ENCODE measurements at places on chromosomes 12 and 14.

DNA sequence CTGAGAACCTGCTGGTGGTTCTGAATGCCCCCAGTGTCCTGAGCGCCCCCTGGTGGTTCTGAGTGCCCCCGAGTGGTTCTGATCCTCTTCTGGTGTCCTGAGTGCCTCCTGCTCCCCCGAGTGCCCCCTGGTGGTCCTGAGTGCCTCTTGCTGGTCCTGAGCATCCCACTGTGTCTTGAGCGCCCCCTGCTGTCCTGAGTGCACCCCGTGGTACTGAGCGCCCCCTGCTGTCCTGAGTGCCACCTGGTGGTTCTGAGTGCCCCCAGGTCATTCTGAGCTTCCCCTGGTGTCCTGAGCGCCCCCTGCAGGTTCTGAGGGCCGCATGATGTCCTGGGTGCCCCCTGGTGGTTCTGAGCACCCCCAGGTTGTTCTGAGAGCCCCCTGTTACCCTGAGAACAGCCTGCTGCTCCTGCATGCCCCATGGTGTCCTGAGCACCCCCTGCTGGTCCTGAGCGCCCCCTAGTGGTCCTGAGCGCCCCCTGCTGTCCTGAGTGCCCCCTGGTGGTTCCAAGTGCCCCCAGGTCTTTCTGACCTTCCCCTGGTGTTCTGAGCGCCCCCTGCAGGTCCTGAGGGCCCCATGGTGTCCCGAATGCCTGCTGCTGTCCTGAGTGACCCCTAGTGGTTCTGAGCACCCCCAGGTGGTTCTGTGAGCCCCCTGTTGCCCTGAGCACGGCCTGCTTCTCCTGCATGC, 1165.4 kb downstream of the TMEM121 start:
- no peak for DNase-seq

GRCh38 chr12:122021822-122022392, at the start of gene BCL7A:
Gene BCL7A (plus strand): TSS chr12:122021884. CDS start chr12:122022092, 208 bp downstream.
- DNase-seq: no peak

GRCh38 chr12:101828463-101829196, 2.1 kb downstream of the GNPTAB start:
- DNase-seq: no peak

- DNase-seq: no peak
These were observed 41.7 kb downstream of the MIS18BP1 start for GRCh38 chr14:45211295-45211694.

- no peak for DNase-seq
These were observed 225.4 kb upstream of the KITLG start for GRCh38 chr12:88805692-88806091.

- no peak for DNase-seq
These were observed 1585.3 kb upstream of the TMEM132C start for GRCh38 chr12:126681676-126682075.

DNA sequence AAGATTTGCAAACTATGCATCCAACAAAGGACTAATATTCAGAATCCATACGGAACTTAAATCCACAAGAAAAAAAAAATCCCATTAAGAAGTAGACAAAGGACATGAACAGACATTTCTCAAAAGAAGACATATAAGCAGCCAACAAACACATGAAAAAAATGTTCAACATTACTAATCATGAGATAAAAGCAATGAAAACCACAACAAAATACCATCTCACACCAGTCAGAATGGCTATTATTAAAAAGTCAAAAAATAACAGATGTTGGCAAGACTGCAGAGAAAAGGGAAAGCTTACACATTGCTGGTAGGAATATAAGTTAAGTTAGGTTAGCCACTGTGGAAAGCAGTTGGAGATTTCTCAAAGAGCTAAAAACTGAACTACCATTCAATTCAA, 16.2 kb downstream of the CDK17 start:
- DNase-seq: no peak

GRCh38 chr12:5557906-5558305, 126.0 kb downstream of the NTF3 start:
- no peak for DNase-seq

DNA sequence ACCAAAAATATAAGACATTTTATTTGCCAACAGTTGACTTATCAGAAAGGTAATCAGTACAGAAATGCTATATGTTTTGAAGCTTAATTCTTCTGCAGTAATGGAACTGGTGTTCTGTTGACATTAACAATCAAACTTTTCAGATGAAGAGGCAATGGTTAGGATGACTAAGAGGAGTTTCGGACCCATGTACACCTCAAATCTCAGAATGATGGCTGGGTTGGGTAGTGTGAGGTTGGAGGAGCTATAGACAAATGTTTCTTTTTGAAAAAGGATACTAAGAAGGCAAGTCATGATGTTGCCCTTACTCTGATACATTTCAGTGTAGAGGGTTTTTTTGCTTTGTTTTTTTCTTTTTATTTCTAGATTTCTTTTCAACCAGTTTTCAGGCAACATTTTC, 66.9 kb downstream of the KNTC1 start:
- DNase-seq: no peak

- DNase-seq: no peak
These were observed 16.6 kb downstream of the HEATR5A start for GRCh38 chr14:31403707-31404106.

- no peak for DNase-seq
These were observed 5.9 kb upstream of the TWF1 start for GRCh38 chr12:43812057-43812456.

GRCh38 chr14:73491256-73492042, 716 bp downstream of the RIOX1 start:
- DNase-seq: no peak

- DNase-seq: no peak
These were observed 69.3 kb upstream of the IGF1 start for GRCh38 chr12:102549691-102550090.

GRCh38 chr12:124720681-124721500, 142.8 kb downstream of the SCARB1 start:
- peak; percentile 87 for DNase-seq

GRCh38 chr14:95808371-95808770, 68.3 kb upstream of the TUNAR start:
- no peak for DNase-seq

- DNase-seq: no peak
These were observed 379.2 kb downstream of the BTG1 start for GRCh38 chr12:91766454-91766853.

- DNase-seq: no peak
These were observed 25.4 kb upstream of the CPM start for GRCh38 chr12:68958322-68958721.

GRCh38 chr14:20797164-20797563, 5.5 kb downstream of the RNASE1 start:
- DNase-seq: no peak

DNA sequence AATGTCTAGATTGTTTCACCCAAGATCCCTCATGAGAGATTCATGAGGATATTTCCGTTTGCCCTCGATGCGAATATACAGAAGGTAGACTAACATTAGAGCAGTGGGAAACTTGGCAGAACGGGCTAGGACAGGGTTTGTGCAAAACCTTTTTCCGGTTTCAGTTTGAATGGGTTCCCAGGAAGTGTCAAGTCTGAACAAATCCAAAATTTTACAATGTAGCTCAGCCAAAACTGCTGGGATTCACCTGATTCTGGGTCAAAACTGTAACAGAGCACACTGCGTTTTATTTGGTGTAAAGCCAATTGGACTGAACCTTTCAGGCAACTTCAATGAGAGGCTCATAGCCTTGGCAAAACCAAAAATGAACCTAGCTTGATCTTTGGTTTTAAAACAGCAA, 337.8 kb upstream of the DIO2 start:
- DNase-seq: no peak

GRCh38 chr12:17928708-17929366, 161.2 kb downstream of the RERGL start:
- DNase-seq: no peak

DNA sequence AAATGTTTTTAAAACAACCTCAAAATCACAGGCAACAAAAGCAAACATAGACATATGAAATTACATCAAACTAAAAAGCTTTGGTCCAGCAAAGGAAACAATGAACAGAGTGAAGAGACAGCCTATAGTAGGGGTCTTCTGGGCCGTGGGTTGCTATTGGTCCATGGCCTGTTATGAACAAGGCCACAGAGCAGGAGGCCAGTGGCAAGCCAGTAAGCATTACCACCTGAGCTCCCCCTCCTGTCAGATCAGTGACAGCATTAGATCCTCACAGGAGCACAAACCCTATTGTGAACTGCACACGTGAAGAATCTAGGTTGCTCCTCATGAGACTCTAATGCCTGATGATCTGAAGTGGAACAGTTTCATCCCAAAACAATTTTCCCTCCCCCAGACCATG, 174.0 kb downstream of the DIO2 start:
- DNase-seq: no peak

- DNase-seq: no peak
These were observed 42.4 kb downstream of the GLRX5 start for GRCh38 chr14:95577067-95577800.

DNA sequence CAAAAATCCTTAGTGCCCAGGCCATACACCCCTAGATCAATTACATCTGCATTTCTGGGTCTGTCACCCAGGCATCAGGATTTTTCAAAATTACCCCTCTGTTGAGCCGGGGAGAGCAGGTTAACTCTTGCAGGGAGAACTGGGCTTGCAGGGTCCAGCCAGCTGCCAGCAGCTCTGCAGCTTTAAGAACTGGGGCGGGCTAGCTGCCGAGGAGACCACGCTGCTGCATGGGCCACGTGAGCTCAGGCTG, at the start of gene DGLUCY:
TSS of gene DGLUCY (plus strand) at position 245 of the 250 bp plus-strand sequence. CDS start 46,222 bp downstream, outside the sequence.
- DNase-seq: no peak

DNA sequence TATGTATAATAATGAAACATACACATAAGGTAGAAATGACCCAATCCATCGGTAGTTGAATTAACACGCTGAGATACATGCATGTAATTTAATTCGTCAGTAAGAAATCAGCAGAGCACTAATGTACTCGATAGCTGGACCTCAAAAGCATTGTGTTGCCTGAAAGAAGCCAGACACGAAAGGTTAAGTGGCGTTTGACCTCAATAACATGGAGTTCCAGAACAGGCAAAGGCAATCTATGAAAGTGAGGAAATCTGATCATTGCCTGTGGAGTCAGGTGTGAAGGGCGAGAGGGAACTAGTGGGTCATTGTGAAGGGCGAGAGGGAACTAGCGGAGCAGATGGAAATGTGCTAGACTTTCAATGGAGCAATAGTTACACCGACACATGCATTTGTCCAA, 970.4 kb upstream of the TMEM132C start:
- DNase-seq: no peak
